ENCODE measurements at places on chromosomes 5 and 9.

- DNase-seq: no peak
Observed at GRCh38 chr9:100105861-100106260, 6.8 kb downstream of the INVS start.

DNA sequence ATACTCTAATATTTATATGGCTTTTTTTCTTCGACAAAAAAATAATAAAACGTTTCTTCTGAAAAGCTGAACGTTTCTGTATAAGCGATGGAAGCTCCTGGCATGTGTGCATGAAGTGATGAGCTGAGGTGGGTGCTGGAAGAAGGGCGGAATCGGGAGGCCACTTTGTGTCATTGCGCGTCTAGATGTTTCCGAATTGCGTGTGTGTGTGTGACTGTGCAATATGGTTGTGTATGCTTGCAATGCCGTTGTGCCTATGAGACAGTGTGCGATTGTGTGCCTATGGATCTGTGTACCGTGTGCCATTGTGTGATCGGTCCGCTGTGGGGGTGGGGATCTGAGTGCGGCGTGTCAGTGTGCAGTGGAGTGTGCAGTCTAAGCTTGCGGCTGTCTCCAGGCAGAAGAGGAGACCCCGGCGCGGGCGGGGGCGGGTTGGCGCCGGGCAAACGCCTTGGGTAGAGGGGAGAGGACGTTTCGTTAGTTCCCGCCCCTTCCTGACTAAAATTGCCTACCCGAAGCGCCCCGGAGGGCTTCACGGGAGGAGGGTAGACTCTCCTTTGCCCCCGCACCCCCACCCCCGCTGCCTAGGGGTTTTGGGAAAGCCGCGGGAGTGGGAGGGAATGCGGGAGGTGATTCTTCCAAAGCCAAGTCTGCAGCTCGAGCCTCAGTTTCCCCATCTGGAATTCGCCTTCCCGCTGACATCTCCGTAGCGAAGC, 24.2 kb downstream of the PCDHGC5 start:
- DNase-seq: peak; percentile 53

GRCh38 chr5:122144236-122144635, 14.9 kb downstream of the ZNF474 start:
- no peak for DNase-seq

GRCh38 chr9:3088219-3088618, 244.3 kb upstream of the PUM3 start:
- DNase-seq: no peak

GRCh38 chr9:94746541-94747370, 20.3 kb downstream of the AOPEP start:
- no peak for DNase-seq

- no peak for DNase-seq
Observed at GRCh38 chr5:56873056-56873455, 36.3 kb upstream of the SETD9 start.

DNA sequence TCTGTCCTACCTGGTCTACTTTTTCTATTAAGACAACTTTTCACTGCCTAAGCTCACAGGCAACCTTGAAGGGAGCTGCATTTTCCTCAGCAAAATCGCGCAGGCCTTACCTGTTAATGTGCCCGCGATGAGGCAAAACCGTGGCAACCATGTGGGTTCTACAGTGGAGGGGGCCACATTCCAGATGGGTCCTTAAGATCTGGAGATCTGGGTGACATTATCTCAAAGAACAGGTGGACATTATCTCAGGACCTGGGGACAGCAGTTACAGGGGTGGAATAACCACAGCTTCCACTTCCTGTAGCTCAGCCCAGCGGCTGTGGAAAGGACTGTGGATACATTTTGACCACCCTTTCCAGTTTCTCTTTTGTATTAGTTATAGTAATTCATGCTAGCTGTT, 112.8 kb upstream of the PTCH1 start:
- no peak for DNase-seq

- no peak for DNase-seq
Observed at GRCh38 chr9:18743971-18744370, 270.0 kb downstream of the ADAMTSL1 start.

DNA sequence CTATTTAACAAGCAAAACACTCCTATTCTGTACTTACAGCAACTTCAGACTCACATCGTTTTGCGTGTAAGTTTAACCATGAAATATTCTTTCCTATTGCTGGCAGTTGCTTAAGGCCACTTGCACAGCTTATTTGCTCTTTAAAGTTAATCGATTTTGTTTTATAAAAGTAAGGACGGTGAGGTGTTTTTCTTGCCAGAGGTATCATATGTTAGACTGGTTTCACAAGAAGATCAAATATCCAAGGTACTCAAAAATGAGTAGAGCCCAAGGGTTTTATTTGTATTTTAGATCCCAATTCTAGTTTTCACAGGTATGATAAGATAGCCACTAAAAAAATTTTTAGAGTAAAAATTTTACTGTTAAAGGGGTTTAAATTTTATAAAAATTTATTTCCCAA, 16.2 kb downstream of the CLINT1 start:
- DNase-seq: no peak

- DNase-seq: no peak
Observed at GRCh38 chr9:37989701-37990100, 79.3 kb downstream of the SHB start.

GRCh38 chr9:126838055-126838811, 22.2 kb upstream of the ZBTB34 start:
- DNase-seq: no peak

DNA sequence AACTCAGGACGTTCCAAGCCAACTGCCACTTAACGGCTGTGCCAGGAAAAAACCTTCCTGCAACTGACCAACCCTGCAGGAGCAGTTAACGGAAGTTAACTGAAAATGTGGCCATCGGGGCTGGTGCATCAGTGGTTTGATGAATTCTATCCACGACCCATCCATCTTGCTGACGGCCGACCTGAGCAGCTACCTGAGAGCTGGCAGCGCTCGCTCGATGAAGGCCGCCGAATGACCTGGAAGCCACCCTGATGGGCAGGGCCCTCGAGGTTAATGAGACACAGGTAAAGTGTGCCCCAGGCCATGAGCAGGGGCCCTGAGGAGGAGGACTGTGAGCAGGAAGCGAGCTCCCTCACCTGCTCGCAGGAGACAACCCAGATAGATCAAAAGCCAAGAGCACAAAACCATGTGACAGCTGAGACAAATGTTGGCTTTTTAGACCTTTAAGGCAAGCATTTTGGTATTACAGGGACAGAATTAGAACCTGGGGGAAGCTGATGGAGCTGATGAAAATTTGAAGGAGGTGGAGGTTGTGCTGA, 35.3 kb upstream of the FLT4 start:
- DNase-seq: peak; percentile 45

- DNase-seq: no peak
Observed at GRCh38 chr9:77954013-77954665, 77.5 kb downstream of the GNAQ start.

GRCh38 chr5:136677217-136677616, 311.9 kb upstream of the TRPC7 start:
- no peak for DNase-seq

DNA sequence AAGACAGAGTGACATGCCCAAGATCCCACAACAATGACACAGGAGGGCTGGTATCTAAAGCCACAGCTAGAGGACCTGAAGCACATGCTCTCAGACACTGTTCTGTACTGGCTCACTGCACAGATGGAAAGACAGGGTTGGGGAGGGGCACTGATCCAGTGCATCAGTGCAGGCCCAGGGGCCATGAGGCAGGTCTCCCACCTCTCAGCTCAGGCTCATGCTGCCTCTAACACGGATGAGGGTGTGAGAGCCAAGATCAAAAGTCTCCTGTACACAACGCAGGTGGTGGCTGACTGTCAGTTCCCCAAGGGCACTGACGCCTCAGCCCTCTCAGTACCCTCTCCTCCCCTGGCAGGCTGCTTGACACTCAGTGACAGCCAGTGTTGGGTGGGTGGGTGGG, 10.9 kb downstream of the RAPGEF1 start:
- peak; percentile 55 for DNase-seq

- no peak for DNase-seq
Observed at GRCh38 chr5:167678481-167678880, 613.0 kb upstream of the WWC1 start.

GRCh38 chr5:2524620-2525019, 226.9 kb downstream of the IRX2 start:
- no peak for DNase-seq

GRCh38 chr5:131541071-131541470, 94.0 kb downstream of the RAPGEF6 start:
- DNase-seq: no peak

DNA sequence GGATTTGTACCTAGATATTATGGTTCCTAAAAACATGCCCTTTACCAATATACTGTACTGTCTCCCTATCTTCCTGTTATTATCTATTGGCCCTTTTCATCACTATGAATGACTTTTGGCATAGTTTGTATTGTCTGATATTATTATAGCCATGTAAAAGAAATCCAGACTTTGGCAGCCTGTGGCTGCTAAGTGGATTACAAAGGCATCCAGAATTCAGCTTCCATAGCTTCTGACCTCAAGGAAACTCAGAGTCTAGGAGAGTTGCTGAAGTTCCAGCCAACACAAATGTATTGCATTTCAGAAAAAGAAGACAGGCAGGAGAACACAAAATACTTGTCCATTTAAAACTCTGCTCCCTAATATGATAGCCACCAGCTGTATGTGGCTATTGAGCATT, 319.2 kb upstream of the MPDZ start:
- DNase-seq: no peak

- no peak for DNase-seq
Observed at GRCh38 chr5:132826424-132827082, 3.9 kb downstream of the SHROOM1 start.

DNA sequence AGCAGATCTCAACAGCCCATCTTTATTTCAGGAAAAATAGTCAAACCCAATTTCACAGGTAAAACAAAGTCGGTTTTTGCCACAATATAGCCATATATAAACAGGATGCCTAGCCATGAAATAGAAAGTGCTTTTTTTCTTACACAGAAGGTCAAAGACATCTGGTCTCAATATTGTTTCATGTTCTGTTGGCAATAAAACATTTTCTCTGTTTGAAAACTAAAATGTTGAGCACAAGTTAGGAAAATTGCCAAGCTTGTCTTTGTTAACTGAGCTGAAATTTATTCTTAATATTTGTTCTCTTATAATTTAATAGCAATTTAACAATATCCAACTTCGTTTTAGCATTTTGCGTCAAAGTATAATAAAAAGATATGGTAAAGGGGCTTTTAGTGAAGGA, 673.4 kb downstream of the DTWD2 start:
- DNase-seq: no peak

DNA sequence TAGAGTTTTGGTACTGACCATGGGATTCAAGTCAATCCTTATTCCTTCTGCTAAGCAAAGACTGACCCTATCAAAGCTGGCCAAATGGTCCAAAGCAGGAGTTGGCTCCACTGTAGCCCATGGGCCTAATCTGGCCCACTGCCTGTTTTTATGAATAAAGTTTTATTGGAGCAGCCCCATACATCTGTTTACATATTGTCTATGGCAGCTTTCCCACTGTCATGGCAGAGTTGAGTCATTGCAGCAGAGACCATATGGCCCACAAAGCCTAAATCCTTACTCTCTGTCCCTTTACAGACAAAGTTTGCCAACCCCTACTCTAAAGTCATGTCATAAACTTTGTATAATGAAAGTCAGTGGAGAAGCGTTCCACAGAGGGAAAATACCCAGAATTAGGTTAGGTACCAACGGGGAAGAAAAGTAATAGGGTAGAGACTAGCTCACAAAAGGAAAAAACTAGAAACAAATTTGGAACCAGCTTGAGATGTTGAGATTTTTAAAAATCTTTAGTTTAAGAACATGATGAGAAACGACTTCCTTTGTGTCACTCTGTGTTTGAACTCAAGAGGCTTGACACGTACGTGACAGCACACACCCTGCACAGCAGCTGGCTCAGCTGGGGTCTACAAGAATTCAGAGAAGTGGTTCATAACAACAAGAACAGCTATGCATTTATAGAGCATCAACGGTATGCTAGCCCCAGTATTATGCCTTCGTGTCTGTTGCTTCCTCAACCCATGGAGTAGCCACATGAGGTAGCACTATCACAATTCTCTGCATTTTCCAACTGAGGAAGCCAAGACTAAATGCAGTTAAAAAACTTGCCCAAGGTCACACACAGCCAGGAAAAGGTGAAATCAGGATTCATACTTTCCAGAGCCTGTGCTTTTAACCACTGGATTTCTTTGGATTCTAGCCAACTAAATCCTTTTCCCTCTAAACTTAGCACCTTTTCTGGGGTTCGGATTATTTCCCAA, 198.9 kb upstream of the WWC1 start:
- no peak for DNase-seq

DNA sequence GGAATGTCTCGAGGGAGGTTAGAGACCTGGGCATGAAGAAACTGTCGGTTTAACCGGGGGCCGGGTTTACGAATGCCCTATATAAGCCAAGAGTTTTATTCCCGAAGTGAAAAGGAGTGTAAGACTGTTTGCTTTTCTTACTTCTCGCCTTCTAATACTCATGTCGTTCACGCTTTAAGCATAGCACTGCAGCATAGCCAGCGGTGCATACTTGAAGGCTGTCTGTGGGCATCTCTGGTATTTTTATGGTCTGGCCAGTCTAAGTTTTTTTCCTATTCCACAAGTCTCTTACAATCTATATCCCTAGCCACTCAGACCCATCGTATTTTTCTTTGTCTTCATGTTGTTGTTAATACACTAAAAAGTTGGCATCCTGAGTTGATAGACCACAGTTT, 1.2 kb downstream of the UHRF2 start:
- no peak for DNase-seq

GRCh38 chr5:157570531-157571200, 4.9 kb downstream of the ADAM19 start:
- no peak for DNase-seq

GRCh38 chr5:91053741-91054025, 329.4 kb downstream of the ARRDC3 start:
- no peak for DNase-seq

- no peak for DNase-seq
Observed at GRCh38 chr9:91312717-91313325, 48.9 kb downstream of the AUH start.

GRCh38 chr9:3793971-3794383, 268.2 kb upstream of the RFX3 start:
- DNase-seq: no peak

DNA sequence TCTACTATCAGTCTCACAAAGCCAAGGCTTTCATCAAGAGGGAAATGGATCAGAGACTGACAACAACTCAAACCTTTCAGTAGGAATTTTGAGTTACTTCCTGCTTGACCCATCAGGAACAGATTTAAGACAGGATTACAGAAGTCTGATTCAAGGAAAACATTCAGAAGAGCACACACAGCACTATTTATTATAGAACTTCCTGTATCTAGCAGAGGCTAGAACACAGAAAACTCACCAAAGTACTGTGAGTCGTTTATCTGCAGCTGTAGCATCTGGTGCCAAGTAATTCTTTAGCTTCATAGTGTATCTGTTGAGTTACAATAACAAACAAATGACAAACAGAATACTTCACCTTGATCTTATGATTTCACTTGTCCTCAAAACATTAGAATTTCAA, 13.8 kb downstream of the LEAP2 start:
- DNase-seq: no peak

All from CD4-positive, alpha-beta T cell (primary cell).